ACHN (cell line): ENCODE measurements at places on chromosomes 6 and 20.

DNA sequence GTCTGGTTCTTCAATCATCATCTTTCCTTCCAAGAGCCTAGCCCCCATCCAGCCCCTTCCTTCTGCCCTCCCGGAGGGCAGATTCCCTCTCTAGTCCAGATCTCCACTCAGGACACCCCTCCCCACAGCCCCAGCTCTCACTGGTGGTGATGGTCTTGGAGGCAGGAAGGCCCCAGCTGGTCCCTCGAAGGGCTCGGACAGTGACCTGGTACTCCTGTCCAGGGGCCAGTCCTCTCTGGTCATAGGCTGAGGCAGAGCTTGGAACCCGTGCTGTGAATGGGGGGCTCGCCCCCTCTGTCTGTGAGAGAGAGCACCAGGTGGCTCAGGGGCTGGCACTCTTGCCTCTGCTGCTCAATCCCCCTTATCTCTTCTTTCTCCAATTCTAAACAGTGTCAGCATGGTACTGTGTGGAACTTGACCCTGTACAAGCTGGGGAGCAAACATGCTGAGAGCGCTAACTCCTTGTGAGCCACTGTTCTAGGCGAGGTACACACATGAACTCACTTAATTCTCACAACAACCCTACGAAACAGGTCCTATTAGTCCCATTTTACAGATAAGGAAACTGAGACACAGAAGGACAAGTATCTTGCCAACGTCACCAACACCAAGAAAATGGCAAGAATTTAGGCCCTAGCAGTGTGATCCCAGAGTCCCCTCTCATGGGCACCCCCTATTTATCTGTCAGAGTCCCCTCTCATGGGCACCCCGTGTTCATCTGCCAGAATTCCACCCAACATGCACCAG is 19.9 kb downstream of the TNXB start:
- no peak for DNase-seq

DNA sequence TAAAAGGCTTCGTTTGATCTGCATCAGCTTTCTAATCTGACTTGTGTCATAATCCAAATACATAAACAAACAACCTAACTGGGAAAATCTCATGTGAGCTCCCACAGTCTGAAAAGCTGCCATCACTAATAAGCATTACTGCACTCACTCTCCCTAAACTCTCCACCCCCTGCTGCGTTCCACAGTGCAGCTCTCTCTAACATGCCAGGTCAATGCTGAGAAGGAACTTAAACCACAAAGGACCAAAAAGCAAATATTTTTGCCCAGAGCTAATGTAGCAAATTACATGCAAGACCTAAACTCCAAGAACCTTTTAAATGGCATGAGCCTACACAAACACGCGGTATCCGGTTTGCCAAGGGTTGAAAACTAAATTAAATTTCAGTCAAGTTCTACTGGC is 542.3 kb upstream of the JARID2 start:
- DNase-seq = no peak

DNA sequence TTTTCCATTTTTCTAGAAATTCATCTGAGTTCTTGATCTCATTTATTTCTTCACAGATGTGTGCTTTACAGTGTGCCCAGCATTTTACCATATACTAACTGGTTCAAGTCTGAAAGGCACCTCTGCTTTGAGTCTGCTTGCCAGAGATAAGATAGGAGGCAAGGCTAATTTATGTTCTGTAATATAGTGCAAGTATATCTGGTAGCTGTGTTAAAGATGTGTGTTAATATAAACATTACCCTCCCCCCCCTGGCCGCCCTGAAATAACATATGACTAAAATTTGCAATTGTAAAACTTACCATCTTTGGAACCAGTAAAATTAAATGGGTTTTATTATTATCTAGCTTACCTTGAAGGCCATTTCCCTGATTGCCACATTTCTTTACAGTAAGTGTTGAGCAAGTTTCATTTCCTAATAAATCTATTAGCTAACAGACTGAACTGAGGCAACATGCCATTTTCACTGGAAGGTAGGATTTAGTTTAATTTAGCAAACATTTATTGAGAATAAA is 2.7 kb downstream of the FBXO9 start:
- DNase-seq = no peak

DNA sequence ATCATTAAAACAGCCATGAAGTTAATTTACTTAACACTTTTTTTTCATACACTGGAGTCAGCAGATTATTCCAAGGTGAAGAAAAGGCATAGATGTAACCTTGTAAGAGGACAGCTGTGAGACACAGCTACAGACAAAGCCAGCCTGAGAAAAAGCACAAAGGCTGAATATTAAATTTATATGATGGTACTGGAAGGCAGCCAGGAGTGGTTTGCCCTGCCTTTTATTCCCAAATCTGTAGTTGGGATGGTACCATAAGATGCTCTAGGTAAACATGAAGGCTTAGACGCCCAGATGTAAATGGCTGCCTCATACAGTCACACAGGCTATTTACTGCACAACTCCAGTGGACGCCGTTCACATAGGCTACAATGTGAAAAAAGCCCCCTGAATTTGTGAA is 42.1 kb upstream of the LOC128125822 start:
- DNase-seq = no peak

DNA sequence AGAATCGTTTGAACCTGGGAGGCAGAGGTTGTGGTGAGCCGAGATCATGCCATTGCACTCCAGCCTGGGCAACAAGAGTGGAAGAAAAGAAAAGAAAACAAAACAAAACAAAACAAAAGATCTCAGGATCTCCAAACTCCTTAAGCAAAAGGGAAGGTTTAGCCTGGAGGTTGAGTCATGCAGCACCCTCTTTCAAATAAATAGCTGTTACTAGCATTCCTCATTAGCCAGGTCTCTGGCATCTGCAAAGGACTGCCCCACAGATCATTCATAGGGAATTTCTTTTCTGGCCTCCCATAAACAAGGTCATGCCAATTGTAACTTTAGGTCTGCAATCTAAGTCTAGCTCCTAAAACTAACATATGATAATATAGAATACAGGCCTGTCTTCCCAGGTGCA is 37.2 kb downstream of the EDN1 start:
- no peak for DNase-seq

DNA sequence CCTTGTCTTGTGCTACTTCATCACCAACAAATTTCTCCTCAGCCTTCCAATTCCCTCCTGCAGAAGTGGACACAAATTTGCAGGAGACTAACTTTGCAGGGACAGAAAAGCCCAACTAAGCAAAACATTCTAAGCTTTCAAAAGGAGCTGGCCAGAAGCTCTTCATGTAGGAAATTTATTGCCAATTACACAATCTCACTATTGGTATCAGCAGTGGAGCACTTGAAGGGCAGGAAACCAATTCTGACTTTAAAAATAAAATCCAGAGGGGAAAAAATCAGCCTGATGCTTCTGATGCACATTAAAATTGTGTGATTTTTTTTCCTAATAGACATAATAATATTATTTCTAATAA is 193.3 kb downstream of the LY86 start:
- DNase-seq = no peak

- DNase-seq = no peak
Observed at GRCh38 chr6:109339906-109340678, 42.2 kb downstream of the CD164 start.

- DNase-seq = peak; percentile 38
Observed at GRCh38 chr6:147222160-147222838, 18.1 kb downstream of the STXBP5 start.

DNA sequence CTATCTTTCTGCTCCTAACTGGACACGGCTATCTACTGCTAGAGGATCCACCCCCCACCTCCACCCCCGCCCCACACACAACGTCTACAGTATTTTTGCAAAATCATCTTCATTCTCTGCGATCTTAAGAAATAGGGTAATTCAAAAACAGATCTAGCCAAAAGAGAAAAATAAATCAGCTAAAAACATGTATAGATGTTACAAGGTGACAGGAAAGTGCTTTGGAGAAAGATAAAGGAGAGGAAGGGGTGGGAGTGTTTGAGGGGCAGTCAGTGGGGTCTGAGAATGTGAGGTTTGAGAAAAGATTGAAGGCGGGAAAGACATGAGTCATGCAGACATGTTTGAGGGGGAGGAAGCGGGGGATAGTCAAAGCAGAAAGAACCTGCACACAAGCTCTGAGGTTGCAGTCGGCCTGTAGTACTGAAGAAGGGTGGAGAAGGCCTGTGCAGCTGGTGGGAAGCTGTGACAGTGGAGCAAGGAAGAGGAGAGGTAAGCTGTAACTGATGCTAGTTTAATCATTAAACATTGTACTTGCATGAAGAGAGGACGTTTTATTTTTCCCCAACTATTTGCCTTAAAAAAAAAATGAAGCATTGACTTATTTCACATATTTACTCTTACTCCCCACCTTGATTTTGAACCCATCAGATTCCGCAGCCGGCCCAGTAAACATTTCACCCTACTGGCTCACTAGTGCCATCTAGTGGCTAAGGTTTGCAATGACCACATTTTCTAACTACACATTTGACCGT is 332.6 kb downstream of the ADGRB3 start:
- peak; percentile 69 for DNase-seq

- peak; percentile 75 for DNase-seq
Observed at GRCh38 chr6:43334466-43335095, 26.0 kb upstream of the CRIP3 start.

DNA sequence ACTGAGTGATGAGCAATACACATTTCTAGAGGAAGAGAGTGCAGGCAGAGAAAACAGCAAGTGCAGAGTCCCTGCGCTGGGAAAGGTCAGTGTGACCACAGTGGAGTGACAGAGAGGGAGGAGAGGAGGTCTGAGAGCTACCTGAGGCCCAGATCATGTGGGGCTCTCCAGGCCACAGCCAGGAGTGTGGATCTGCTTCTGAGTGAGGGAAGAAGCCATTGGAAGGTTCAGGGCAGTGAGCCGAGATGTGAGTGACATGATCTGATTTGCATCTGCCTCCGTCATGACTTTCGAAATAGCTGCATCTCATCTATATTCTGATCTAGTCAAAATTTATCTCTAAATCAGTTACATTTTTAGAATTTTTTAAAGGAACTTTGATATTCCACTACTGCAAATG is 367.1 kb downstream of the PREX1 start:
- DNase-seq = no peak

DNA sequence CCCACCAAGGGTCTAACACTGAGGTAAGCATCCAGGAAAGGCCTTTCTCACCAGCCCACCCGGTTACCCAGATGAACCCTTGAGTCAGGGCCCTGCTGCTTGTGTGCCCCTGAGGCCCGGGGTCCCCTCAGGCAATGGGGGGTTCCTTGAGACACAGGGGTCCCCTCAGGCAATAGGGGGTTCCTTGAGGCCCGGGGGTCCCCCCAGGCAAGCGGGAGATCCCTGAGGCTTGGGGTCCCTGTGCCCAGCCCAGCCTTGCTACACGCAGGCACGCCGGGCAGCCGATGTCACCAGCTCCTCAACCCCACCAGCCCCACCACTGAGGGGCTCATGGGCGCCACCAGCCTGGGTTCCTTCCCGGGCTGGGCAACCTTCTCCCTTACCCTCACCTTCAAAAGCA is 247.2 kb downstream of the TTLL2 start:
- no peak for DNase-seq

DNA sequence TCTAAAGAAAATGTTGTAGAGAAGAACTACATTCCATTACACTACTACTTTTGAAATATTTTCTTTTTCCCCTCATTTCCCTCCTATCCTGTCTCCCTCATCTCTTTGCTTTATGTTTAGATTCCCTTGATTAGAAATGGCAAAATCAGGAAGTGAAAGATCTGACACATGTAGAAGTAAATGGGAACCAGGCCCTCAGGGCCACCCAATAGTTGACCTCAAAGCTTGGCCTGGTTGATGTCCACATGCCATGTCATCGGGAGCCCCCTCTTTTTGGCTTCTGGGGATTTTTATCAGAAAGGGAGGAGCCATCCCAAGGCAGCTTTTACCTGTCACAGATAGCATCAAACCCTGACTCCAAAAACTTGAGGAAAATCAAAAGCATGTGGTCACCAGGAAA is 168.3 kb upstream of the ECI2 start:
- no peak for DNase-seq

DNA sequence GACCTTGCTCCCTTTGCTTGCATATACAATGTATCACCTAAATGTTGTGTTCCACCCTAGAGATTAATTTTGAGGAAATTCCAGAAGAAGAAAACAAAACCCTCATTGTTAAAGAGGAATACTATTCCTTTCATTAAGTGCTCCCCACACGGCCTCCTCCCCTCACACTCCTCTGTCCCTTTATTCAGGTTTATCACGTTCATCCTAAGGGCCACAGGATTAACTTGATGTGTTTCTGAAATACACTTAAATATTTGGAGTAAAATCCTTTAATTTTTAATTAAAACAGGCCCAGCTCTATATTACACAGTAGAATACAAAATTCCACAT is 89.4 kb upstream of the MRPS10 start:
- DNase-seq = no peak

GRCh38 chr6:139060332-139060731 is 31.8 kb downstream of the ABRACL start:
- DNase-seq = no peak

- DNase-seq = no peak
Observed at GRCh38 chr6:54877713-54878317, 31.2 kb downstream of the FAM83B start.

GRCh38 chr20:19304389-19304788 is 91.9 kb downstream of the SLC24A3 start:
- DNase-seq = no peak

- DNase-seq = no peak
Observed at GRCh38 chr6:98747960-98748359, 86.4 kb upstream of the POU3F2 start.

DNA sequence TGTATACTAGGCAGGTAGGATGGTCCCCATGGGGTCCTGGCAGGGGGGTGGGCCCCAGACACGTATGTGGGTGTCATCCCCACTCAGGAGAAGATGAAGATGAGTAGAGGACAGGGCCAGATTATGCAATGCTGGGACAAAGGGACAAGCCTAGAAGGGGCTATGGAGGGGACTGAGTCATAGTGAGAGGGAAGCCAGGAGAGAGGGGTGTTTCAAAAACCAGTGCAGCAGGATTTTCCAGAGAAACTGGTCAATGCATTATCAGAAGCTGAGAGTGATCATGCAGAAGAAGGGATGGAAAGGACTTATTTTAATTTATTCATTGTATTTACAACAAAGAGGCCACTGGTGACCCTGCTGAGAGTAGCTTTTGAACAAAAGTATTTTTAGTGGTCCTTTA is 74.0 kb downstream of the PPP1R3G start:
- no peak for DNase-seq

DNA sequence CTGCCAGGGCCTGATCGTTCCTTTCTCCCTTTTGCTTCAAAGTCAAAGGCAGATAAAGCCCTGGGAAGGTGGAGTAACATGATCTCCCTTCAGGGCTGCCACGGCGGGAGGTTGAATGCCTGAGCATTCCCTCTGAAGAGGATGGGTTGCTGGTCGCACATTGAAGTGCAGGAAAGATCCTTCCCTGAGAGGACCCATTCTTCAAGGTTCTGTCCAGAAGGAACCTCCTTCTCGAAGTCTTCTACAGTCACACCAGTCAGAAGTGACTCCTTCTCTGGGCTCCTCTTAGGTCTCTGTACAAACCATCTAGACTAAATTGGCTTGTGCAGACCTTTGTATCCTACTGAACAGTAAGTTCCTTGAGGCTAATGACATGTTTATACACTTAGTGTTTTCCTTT is 192.6 kb upstream of the VGLL2 start:
- no peak for DNase-seq

DNA sequence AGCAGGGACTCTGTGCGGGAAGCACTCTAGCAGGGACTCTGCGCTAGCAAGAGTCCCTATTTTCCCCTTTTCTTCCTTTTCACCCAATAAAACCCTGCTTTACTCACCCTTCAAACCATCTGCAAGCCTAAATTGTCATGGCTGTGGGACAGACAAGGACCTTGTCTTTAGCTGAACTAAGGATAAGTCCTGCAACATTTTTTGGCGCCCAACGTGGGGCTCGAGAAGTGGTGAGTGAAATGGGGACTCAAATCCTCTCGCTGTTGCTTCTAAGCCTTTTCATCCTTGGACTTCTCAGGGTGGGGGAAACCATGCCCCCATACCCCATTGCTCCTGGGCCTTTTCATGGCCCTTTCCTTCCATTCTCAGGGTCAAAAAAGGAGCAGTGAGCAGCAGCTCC is 46.4 kb downstream of the IMPG1 start:
- peak; percentile 4 for DNase-seq
